SW 1271 (cell line): ENCODE measurements at places on chromosomes 16 and 17.

GRCh38 chr17:443109-443508 is 90.5 kb upstream of the RPH3AL start:
- DNase-seq: no peak

DNA sequence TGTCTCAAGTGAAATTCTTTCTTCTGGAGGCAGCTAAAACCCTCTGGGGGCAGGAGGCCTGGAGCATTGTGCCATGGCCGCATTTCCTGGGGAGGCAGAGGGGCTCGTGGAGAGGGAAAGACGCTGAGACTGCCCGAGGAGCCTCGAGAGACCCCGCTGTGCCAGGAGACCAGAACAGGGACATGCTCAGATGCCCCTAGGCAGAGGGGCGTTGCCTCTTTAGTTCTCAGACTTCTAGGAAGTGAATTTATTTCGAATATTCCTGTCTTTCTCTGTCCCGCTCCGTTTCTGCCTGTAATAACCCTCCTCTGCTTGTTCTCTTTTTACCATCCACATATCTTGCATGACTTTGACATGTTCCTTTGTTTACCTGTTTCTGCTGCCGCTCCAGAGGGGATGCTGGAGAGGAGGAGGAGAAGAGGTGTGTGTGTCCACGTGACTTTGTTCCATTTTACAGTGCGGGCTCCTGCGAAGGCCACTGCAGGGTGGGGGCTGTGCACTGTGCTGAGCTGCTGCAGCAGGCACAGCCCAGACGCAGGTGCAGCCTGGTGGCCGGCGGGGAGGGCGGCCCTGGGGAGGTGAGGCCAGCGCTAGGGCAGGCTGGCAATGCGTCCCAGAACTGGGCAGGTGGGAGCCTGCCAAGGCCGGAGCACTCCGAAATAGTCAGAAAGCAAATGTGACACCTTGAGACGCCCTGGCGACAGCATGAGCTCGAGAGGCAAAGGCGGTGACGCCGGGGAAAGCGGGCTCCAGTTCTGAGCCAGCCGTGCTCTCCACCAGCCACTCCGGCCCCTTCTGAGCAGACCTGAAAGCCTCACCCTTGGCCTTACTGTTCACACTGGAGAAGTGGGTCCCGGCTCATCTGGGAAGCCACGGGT is 29.9 kb downstream of the CIBAR2 start:
- no peak for DNase-seq

DNA sequence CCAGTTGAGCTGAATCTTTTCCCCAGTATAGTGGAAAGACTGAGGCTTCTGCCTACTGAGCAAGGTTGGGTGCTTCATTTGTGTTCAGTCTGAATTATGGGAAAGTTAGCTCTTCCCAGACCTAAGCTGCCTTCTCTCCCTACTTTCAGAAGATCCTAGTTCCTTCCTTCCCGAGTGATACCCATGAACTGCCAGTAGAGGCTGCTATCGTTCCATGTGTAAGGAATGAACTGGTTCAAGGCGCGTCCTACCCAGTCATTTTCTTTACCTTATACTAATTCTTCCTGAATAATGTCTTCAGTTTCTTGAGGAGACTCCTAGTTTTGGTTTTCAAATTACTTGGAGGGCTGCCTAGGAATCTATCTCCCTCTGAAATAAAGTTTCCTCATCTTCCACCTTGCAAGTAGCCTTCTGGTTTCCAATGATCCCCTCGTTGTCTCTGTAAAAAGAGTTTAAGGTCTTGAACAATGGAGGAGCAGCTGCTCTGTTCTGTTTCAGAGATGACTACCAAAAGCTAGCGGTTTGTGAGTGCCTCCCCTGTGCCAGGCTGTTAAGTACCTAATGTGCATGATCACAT is 934 bp upstream of the AOC2 start:
- no peak for DNase-seq

DNA sequence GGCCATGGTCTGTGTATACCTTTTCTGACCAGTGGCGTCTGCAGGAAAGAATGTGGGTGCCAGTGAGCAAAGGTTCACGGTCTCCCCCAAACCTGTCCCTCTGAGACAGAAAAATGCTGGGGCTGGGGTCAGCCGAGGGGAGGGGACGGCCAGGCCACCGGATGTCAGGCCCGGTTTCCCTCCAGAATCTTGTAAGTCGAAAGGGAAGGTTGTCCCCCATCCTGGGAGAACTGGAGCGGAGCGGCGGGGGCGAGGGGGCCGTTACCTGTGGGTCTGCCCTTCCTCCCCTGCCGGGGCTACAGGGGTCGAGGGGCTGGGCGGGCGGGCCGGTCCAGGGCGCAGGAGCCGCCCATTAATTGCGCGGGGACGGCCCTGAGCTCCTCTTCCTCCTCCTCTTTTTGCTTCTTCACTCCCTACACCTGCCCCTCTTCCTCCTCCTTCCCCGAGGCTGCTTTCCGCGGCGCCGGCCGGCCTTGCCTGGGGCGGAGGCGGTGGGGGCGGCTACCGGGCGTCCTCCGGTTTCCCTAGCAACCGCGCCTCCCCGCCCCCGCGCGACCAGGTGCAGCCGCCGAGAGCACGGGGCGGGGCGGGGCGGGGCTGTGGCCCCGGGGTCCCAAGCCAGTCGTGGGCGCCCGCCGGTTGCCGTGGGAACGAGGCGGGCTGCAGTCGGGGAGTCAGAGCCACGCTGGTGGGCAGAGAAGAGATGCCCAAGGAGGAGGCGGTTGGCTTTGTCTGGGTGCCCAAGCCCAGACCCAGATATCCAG is at the start of gene MARCHF10:
Gene MARCHF10 (minus strand): TSS at position 503 of the 764 bp plus-strand sequence. CDS start 6,579 bp downstream, outside the sequence.
- no peak for DNase-seq
